Stimulated activated CD8-positive, alpha-beta memory T cell treated with anti-CD3 and anti-CD28 coated beads, Interleukin-4, amount 100 ng/mL, for 1 hour (primary cell): ENCODE measurements at places on chromosomes 3 and 15.

GRCh38 chr3:192850451-192850981 lies 67.1 kb downstream of the MB21D2 start:
- DNase-seq = no peak

DNA sequence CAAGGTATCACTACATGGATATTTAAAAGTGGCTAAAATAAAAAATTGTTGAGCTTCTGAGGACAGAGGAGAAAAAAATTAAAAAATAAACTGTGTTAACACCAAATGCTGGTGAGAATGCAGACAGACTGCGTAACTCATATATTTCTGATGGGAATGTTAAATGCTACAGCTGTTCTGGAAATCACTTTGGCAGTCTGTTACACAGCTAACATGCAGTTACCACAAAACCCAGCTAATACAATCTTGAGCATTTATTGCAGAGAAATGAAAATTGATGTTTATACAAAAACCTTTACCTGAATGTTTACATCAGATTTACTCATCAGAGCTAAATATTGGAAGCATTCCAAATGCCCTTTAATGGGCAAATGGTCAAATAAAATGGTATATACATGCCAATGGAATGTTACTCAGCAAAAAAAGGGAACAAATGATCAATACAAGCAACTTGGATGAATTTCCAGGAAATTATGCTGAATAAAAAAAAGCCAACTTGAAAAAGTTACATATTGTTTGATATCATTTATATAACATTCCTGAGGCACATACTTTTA lies 24.6 kb downstream of the MNS1 start:
- no peak for DNase-seq

- DNase-seq = no peak
Observed at GRCh38 chr3:30319713-30320112, 286.7 kb upstream of the TGFBR2 start.

GRCh38 chr3:155411500-155412223 lies 118.2 kb upstream of the STRIT1 start:
- DNase-seq = no peak

GRCh38 chr3:127063916-127064315 lies 81.0 kb downstream of the PLXNA1 start:
- DNase-seq = no peak

DNA sequence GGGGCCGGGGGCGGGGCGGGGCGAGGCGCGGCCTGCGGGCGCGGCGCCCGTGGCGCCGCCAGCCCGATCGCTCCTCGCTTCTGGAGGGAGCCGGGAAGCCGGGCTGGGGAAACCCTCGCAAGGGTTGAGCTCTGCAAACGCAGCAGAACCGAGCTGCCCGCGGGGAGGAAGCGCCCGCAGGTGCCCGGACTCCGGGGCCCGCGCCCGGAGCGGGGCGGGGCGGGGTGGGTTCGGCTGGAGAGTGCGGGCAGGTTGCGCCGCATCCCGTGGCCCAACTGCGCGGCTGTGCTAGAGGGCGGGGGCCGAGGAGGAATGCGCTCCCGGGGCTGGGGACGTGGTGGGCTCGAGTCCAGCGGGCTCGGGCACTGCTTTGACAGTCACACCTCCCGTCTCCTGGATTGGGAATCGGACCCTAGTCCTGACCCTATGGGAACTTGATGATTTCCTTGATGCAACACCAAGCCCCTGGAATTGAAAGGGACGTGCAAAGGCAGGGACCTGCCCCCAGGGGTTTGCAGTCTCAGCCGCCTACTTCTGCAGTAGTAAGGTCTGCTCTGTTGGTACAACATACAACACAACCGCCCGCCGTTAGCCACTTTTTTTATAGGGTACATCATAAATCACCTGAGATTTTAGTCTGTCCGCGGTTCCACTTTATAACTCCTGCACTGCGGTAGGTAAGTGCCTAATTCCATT lies 34.3 kb downstream of the ZBTB38 start:
- no peak for DNase-seq

GRCh38 chr15:58515807-58516206 lies 84.0 kb downstream of the LIPC start:
- no peak for DNase-seq

- no peak for DNase-seq
Observed at GRCh38 chr15:58459560-58459959, 27.8 kb downstream of the LIPC start.

GRCh38 chr3:189664311-189664710 lies 33.1 kb downstream of the TP63 start:
- no peak for DNase-seq

DNA sequence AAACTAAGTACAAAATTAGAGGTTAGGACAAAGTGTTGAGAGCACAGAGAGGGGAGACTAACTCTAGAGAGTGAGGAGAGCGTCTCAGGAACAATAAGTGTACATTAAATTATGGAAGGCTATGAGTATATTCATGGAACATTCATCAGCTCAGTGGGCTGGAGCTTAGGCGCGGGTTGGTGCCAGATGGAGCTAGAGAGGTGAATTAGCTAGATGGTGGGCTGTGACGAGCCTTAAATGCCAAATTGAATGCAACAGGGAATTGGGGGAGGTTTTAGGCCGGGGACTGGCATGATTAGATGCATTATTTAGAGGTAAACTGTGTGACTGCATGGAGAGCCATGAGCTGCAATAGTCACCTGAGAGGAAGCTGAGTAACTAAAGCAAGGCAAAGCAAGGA lies 97.1 kb downstream of the TMEM108 start:
- no peak for DNase-seq

DNA sequence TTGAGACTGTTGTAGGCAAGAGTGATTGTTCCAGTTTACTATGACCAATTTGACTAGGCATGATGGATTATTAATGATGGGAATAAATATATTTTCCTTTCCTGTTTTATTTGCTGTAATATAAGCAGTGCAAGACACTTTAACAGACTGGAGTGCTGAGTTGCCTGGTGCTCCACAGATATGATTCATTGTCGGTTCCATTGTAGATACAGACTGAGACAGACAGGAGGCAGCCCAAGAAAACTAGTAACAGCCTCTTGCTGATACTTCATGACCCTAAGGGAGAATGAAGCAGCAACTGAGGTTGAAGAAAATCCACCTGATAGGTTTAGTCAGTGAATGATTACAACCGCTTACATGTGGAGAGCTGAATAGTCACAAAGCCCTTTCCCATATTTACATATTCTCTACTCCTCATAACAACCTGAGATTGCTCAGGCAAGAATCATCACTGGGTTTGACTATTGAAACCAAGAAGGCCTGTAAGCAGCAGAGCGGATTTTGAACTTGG lies 235.1 kb upstream of the TPRG1 start:
- no peak for DNase-seq

DNA sequence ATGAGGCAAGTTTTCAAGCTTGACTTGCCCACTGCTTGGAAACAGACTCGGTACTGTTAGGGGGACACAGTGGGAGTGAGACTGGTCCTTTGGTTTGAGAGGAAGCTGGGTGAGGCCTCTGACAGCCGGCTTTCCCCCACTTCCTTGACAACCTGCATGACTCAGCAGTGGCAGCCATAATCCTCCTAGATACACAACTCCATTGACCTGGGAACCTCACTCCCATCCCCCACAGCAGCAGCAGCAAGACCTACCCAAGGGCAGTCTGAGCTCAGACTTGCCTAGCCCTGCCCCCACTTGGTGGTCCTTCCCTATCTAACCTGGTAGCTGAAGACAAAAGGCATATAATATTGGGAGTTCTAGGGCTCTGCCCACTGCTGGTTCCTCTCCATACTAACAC lies 1043.5 kb upstream of the ALCAM start:
- no peak for DNase-seq

DNA sequence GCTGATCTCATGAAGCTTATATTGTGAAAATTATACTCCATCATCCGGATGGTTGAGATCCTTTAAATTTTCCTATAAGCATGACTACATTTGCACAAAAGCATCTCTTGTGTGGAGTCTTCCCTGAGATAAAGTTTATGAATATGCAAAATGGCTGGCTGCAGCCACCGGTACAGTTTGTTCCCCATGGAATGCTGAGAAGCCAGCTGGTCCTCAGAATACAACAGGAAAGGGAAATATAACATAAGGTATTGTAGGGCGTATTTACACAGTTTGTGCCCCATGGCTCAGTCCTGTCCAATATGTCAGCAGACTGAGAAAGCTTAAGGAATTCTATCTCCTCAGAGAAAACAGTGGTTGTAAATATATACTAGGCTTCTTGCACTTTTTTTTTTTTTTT lies 468.6 kb downstream of the CNTN6 start:
- DNase-seq = no peak

GRCh38 chr15:43429687-43430086 lies 58.8 kb downstream of the TUBGCP4 start:
- no peak for DNase-seq

DNA sequence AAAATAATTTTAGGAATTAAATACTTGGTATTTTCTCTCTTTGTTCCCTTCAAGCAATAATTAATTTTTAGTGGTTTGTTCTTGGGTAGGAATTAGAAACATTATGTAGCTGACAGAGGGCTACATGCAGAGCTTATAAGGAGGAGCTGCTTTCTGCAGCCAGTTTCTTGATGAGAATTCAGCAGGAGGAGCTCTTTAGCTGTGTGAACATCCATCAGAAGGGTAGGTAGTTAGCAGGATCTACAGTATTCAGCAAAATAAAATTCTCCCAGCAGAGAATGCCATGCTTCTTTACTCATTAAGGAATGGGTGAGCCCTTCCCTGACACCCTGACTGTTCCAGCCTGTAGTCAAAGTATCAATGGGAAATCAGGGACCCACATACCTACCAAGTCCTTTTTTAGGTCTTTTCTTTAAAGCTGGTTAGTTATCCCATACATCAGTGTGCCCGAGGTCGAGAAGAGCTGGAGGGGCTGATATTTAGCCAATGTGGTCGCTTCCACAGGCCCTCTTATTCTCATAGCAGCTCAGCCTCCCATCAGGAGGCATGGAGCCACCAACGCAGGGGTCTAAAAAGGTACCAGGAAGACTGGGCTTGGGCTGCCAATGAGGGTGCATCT lies 54.0 kb downstream of the KCNAB1 start:
- DNase-seq = no peak

GRCh38 chr15:62748196-62748595 lies 294.4 kb upstream of the TPM1 start:
- no peak for DNase-seq

DNA sequence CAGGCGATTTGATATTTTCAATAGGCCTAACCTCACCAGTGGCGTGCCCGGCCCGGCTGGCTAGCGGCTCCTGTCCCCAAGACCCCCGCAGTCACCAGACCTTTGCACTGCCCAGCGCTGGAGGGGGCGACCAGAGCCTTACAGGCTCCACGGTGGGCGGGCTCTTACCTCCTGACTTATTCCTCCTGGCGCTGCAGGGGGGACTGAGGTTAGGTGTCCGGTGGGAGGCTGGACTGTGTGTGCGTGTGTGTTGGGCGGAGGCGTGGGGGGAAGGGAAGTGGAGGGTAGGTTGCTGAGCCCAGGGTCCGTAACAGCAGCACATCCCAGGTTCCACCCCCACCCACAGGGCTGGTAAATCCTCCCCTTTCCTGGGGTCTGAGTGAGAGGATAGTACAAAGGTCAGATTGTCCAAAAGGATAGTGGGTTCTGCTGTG lies 27.5 kb upstream of the THRB start:
- DNase-seq = no peak

DNA sequence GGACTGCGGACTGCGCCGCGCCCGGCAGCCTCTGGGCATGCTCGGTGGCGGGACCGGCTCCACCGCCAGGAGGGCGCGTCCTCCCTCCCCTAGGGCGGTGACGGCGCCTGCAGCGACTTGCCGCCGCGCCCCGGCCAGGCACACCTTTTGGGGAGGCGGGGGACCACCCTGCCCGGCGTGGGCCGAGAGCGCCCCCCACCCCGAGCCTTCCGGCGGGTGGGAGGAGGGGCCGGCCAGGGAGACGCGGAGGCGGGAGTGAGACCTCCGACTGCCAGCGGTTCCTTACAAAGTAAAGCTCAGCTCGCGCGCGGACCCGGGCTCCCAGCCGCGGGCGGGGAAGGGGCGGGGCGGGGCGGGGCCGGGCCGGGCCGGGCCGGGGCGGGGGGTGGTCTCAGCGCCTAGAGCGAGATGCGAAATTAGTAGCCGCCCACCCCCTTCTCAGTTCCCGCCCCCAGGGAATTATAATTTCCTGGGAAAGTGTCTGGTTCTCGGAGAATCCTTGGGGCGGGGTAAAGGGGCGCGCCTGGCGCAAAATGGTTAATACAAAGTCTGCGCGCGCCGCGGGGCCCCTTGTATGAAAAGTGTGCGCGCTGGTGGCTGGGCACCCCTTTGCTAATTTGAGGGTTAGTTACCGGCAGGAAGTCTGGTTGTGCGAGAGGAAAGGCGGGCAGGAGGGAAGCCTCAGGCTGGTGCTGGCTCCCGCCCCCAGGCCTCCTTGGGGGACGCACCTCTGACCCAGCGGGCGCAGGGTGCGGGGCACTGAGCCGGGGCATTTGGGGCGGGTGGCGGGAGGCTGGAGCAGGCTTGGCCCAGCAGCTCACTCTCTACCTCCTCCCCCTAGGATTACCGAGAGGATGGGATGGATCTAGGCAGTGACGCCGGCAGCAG lies 224.8 kb upstream of the IL12A start:
- DNase-seq = no peak

GRCh38 chr3:32667072-32667582 lies 17.9 kb upstream of the CNOT10 start:
- no peak for DNase-seq

DNA sequence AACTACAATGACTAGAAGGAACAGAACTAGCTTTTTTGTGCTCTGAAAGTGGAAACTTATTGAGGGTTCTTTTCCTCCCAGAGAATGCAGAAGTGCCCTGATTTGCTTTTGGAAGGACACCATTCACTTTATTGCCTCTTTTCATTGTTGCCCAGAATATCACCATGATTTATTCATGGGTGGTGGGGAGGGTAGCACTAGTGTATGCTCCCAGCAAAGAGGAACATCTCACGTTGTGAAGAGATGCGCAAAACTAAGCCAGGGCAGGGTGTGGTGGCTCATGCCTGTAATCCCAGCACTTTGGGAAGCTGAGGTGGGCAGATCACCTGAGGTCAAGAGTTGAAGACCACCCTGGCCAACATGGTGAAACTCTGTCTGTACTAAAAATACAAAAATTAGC lies 31.4 kb downstream of the FLNB start:
- no peak for DNase-seq

GRCh38 chr3:23987356-23987755 lies 42.3 kb downstream of the NR1D2 start:
- no peak for DNase-seq

- DNase-seq = no peak
Observed at GRCh38 chr3:134965865-134966481, 170.9 kb downstream of the EPHB1 start.

DNA sequence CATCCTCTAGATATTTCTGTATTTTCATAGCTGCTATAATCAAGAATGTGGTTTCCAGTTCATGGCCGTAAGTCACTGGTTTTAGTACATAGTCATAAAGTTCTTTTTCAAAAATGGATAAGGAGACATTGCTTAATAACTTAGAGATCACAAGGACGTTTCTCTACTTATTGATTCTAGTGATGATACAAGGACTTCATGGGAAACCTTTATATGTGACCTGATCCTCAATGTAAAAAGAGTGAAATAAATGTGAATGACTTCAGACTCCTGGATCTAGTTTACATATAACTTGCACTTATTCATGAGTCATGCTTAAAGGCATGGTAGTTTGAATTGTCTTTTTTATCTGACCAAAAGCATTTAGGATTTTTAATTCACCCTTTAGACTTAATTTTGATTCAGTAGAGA lies 35.2 kb downstream of the TSC22D2 start:
- DNase-seq = no peak

GRCh38 chr3:8658306-8659212 lies 14.0 kb upstream of the SSUH2 start:
- no peak for DNase-seq

- DNase-seq = no peak
Observed at GRCh38 chr3:180433152-180433551, 168.8 kb upstream of the TTC14 start.

- DNase-seq = no peak
Observed at GRCh38 chr3:156553705-156554356, 1.1 kb downstream of the SSR3 start.

GRCh38 chr3:37703626-37704025 lies 158.1 kb upstream of the CTDSPL start:
- no peak for DNase-seq
